ENCODE measurements at places on chromosomes 7 and 10.

- no peak for DNase-seq
Observed at GRCh38 chr10:70515035-70515667, 36.6 kb downstream of the PALD1 start.

DNA sequence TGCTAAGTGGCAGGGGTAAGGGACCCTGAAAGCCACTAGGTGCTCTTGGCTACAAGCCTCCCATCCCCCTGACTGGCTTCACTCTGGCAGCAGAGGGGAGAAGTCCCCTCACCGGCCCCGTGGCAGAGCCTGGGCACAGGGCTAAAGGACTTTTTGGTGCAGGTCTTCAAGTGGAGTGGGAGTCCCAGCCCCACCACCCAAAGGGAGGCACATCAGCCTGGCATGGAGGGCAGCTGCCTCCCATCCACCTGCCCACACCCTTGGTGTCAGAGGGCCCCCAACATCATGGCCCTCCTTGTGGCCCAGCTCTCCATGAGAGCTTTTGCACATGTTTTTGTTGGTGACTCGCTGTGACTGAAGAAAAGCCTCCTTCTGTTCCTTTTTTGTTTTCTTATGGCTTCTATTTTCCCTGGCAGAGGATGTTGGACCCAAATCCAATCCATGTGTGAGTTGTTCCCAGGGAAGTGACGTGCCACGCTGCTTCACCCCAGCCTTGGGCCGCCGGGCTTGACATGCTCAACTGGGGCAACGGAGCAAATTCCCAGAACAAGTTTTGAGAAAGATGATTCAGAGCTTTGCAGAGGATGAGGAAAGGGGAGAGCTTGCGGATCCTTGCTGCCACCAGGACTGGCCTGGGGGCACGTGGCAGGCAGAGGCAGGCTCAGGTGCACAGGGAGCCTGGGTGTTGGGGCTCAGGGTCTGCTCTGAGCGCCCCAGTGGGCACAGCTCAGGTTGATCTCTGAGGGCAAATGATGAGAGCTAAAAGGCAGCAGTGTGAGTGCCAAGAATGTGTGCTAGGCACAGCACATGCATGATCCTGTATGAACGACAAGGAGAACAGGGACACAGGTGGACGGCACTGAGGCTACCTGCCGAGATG, 1.9 kb upstream of the AEBP1 start:
- peak; percentile 95 for DNase-seq

GRCh38 chr10:101367569-101368453, 13.8 kb downstream of the BTRC start:
- peak; percentile 48 for DNase-seq

DNA sequence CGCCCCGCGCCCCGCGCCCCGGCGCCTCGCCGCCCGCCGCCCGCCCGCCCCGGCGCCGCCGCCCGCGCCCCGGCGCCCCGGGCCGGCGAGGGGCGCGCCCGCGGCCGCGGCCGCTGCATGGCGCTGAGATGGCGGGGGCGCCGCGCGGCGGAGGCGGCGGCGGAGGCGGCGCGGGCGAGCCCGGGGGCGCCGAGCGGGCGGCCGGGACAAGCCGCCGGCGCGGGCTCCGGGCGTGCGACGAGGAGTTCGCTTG, 174 bp downstream of the ADCY1 start:
- no peak for DNase-seq

DNA sequence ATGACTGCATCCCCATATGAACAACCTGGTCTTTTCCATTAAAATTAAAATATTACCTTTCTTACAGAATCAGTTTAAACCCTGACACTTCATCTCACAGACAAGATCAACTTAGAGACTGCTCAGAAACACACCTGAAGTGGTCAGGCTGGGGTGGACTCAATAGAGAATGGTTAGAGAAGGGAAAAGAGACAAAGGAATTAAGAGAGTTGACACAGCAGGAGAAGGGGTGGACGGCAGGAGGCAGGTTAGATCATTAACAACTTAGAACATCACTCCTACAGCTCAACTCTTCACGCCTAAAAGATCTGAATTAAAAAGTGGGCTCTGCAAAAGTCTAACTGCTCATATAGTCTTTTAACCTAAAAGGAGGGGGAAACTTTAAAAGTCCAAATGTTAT, 157.7 kb upstream of the COL1A2 start:
- no peak for DNase-seq
